C1 segment of cervical spinal cord (tissue), 14 donors: ENCODE measurements at places on chromosomes 7 and 10.

GRCh38 chr10:16856567-16856966 lies 39.3 kb upstream of the RSU1 start:
- DNase-seq: no peak

- no peak for DNase-seq
These were observed 35.3 kb downstream of the KCNH2 start for GRCh38 chr7:150942591-150943452.

GRCh38 chr7:83547526-83547925 lies 101.4 kb downstream of the SEMA3E start:
- DNase-seq: no peak

DNA sequence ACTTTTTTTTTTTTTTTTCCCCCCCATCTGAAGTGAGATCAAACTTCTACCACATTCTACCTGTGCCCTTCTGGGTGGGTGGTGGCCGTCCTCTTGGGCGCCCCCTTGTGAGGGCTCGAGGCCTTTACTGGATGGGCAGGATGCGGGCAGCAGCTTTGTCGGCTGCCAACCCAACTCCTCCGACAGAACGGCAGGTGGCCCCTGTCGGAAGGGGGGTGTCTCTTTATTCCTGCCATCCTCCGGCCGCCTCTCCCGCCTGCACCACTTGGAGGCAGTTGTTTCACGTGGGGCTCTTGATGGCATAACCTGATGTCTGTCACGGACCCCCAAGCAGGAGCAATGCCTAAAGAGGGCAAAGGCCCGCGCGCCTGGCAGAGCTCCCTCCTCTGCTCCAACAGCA lies 31.0 kb downstream of the AMZ1 start:
- DNase-seq: no peak

DNA sequence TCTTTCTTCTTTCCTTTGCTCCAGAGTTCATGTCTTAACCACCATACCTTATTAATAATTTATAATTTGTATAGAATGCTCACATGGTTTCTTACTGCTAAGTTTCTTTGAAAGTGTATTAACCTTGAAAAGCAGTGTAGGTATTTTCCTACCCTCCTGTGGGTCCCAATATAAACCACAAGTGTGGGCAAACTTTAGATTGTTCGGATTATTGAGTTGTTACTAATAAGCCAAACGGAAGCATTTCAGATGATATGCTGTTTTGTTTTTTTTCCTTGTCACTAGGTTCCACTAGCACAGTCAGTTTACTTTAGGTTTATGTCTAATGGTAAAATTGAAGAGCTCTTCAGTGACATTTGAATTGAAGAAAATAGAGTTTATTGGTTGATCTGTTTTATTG lies 10.2 kb downstream of the SSBP1 start:
- no peak for DNase-seq

DNA sequence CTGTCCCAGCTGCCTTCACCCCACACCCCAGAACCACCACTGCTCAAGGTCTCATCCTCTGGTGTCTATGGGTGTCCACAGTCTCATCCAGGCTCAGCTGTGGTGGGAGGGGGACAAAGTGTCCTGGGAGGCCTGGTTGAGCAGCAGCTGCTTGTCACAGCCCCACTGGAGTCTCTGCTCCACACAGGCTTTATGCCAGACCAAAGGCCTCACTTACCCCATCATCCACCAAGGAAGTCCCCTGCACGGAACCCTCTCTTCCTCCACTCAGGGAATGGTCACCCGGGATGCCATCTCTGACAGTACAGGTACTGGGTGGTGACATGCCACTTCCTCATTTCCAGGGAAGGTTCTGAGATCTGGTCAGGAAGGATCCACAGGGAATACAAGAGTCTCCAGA lies 925.4 kb upstream of the ZNF722 start:
- no peak for DNase-seq

DNA sequence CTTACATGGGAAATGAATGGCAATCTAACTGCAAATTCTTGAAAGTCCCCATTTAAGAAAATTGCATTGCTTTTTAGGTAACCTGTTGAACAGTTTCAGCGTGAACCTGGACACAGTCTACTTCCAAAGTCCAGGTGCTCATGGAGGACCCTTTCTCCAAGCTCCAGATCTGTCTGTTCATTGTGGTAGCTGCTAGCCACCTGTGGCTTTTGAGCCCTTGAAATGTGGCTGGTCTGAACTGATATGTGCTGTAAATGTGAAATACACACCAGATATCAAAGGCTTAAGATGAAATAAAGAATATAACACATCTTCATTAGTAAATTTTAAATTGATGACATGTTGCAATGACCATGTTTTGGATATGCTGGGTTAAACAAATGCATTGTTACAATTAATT lies 4.2 kb downstream of the CACNB2 start:
- no peak for DNase-seq
